Fibroblast of skin of scalp (primary cell): ENCODE measurements at places on chromosomes 1 and 21.
A peak's percentile ranks its signal among the peaks of the same experiment; 100 is the strongest.

GRCh38 chr1:230772457-230773395, 25.5 kb downstream of the CAPN9 start:
- peak; percentile 69 for DNase-seq

- no peak for DNase-seq
Measured at GRCh38 chr1:200290010-200290685, 119.7 kb downstream of the ZNF281 start.

- DNase-seq, result no peak
Measured at GRCh38 chr21:36175771-36176565, 19.3 kb downstream of the DOP1B start.

GRCh38 chr21:35566874-35567273, 493.5 kb downstream of the SETD4 start:
- DNase-seq, result no peak

- no peak for DNase-seq
Measured at GRCh38 chr1:111192658-111193519, 7.6 kb downstream of the DENND2D start.

GRCh38 chr1:206855859-206856258, 9.6 kb upstream of the IL20 start:
- DNase-seq, result no peak

DNA sequence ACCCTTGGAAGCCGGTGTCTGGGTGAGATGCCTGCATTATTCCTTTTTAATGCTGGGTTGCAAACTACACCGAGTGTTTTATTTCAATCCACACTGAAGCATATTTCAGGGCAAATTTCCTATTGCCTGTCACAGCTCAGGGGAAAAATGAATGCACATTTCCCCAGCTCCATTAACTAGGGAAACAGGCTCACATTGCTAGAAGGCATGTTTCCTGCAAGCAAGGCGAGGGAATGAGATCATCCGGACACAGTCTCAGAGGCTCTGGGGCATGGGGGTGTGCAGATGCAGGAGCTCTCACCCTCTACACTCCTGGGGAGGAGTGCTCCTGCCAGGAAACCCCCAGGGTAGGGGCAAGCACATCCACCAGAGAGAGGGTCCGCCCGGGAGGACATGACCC, 24.6 kb downstream of the SYT2 start:
- no peak for DNase-seq

GRCh38 chr1:13605159-13605558, 21.5 kb downstream of the PDPN start:
- peak; percentile 51 for DNase-seq

- DNase-seq, result peak; percentile 42
Measured at GRCh38 chr1:202192770-202193613, 607 bp upstream of the LGR6 start.

GRCh38 chr1:23999156-23999671, 19.1 kb upstream of the SRSF10 start:
- no peak for DNase-seq

DNA sequence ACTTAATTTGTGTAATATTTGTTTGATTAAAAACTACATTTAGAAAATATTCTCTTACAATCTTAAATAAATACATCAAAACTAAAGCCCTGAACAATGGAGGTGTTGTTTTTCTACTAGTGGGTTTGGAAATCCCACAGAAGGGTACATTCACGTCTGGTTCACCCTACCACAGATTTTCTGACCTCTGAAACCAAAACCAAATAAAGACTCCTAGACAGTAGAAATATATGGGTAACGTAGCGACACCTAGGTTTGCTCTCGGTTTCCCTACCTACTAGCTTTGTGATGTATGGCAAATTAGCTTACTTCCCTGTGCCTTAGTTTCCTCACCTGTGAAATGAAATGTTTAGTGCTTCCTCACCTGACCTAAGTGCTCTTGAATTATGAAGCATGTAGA, 312.6 kb downstream of the DPYD start:
- no peak for DNase-seq

- no peak for DNase-seq
Measured at GRCh38 chr1:23784846-23785245, 6.1 kb upstream of the LYPLA2 start.

DNA sequence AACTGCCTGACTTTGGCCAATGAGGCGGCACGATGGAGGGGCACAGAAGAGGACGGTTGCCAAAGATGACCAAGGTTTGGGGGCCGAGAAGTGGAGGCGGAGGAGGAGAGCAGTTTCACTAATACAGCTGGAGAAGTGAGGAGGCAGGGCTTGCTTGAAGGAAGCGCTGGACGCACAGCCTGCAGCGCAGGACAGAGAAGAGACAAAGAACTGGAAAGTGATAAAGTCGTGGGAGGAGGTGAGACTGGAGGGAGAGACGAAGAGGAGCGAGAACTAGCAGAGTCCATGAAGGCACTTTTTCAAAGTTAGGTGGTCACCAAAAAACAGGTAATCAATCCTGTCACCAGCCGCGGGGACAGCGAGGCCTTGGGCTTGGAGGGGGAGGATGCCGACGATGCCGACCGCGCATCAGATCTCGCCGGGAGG, 771 bp downstream of the PACC1 start:
- peak; percentile 9 for DNase-seq
